ENCODE measurements at places on chromosomes 11 and 22.
A peak's percentile ranks its signal among the peaks of the same experiment; 100 is the strongest.

DNA sequence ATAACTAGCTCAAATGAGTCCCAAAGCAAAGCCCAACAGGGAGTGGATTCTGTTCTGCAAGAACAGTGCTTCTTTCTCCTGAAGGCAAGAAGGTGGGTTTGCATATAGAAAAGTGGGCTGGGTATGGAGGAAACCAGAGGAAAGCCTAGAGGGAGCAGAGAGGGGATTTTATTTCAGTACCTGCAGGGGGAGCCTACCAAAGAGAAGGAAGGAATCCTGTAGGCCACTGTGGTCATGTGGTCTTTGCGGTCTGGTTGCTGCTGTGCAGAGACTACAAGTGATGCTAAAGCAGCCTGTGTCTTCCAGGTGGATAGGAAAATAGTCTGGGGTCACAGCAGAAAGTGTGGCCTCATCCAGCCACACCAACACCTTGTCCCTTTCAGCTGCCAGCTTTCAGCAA, 33.2 kb upstream of the ZBTB16 start:
- DNase-seq = no peak

GRCh38 chr22:17726006-17726927, 48.0 kb downstream of the BID start:
- DNase-seq = no peak

GRCh38 chr22:27692243-27692642, 109.3 kb downstream of the MN1 start:
- no peak for DNase-seq

DNA sequence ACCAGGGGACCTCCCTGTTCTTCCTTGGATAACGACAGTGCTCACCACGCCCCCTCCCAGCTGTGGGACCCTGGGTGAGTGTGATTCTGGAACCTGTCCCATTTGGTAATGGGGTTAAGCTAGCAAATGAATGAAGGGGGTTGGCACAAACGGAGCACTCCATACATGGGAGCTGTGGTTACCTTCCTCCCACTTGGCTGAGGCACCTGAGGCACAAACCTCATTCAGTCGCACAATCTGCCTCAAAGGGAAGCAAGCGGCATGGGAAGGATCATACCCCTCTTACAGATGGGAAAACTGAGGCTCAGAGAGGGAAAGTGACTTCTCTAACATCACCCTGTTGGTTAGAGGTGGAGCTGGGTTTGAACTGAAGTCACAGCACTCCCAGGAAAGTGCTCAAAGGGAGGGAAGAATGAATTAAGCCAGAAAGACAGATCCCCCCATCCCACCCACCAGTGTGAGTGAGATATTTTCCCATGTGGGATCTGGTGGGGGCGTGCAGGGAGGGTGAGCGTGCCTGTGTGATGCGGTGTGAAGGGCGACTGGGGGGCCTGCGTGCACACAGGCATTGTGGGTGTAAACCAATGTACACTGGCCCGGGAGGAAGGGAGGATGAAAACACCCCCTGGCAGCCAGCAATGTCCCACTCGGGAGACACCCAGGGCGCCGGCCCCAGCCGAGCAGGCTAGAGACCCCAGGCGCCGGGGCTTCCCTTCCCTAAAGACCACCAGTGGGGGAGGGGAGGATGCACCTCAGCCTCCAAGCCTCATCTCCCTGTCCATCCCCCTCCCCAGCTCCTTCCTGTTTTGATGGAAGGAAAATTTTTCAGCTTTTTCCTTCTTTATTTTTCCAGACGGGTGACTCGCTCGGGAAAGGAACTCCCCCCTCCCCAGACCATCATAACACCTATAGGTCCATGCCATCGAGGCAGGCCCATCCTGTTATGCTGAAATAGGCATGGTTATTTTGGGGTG, 8.0 kb upstream of the PDGFB start:
- no peak for DNase-seq

DNA sequence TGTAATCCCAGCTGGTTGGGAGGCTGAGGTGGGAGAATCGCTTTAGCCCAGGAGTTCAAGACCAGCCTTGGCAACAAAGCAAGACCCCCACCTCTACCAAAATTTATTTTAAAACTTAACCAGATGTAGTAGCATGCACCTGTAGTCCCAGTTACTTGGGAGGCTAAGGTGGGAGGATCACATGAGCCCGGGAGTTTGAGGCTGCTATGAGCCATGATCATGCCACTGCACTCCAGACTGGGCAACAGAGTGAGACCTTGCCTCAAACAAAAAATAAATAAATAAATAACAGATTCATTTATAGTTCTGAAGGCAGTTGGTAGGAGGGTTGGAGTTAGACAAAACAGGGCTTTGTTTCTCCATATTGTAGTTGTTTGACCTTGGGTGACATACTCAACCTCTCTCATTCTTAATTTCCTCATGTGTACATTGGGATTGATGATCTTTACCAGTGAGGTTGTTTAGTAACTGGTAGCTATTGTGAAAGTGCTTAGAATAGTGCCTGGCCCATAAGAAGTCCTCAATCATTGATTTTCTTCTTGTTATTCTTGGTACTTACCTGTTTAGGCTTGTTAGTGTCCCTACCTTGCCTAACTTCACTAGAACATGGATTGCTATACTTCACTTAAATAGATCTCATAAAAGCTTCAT, 79.1 kb downstream of the EMSY start:
- no peak for DNase-seq

- DNase-seq = no peak
These were observed 380.0 kb upstream of the NARS2 start for GRCh38 chr11:78954696-78955095.

DNA sequence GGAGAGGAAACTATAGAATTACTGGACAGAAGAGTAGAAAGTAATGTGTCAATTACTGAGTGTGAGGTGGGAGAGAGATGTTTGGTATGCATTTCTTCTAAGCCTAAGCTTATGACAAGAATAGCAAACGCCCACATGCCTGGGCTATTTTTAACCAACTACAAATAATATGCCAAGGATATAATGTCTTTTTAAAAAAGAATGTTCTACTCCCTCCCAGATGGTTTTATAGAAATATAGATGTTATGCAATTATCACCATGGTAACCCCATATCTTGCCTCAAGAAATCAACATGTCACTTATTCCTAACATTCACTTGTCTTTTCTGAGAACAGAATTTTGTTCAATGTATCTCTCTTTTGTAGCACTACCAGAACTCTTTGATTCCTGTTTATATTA, 996.7 kb upstream of the CHORDC1 start:
- DNase-seq = no peak

DNA sequence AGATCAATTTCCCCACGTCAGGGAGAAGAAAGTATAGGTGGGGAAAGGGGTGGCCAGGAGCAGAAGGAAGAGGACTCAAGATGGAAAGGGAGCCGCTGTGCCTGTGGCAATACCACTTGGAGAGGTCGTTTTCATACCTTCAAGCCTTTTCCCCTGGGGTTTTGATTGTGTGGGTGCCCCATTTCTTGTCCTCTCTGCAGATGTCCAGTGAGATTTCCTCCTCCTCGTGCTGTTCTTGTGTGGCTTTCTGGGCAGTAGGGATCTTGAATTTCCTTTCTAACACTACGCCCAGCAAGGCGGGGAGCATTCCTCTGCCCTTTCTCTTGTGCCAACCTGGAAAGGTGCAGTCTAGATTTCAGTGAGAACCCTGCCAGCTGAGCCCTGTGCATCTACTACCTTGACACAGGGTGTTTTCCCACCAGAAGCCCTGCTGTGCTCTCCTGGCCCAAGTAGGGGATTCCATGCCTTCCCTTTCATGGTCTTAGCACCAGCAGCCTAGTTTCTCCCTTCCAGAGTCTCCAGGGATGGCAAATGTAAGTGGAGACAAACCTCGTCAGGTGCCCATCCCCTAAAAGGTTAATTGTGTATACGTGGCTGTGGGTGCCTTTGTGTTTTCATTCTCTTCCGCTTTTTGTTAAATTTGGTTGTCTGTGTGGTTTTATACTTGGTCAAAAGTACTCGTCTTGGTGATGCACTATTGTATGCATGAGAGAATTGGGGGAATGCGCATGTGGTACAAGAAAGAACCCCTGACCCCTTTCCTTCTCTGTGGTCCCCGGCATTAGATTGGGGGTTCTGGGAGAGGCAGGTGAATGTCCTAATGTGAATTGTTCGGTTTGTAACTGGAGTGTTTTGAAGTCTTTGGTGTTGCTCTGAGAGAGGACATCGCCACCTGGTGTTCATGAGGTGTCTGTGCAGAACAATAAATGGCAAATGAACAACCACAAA, 71.4 kb upstream of the MPEG1 start:
- peak; percentile 57 for DNase-seq

- DNase-seq = peak; percentile 52
These were observed 2.0 kb upstream of the UBXN1 start for GRCh38 chr11:62680825-62681240.

DNA sequence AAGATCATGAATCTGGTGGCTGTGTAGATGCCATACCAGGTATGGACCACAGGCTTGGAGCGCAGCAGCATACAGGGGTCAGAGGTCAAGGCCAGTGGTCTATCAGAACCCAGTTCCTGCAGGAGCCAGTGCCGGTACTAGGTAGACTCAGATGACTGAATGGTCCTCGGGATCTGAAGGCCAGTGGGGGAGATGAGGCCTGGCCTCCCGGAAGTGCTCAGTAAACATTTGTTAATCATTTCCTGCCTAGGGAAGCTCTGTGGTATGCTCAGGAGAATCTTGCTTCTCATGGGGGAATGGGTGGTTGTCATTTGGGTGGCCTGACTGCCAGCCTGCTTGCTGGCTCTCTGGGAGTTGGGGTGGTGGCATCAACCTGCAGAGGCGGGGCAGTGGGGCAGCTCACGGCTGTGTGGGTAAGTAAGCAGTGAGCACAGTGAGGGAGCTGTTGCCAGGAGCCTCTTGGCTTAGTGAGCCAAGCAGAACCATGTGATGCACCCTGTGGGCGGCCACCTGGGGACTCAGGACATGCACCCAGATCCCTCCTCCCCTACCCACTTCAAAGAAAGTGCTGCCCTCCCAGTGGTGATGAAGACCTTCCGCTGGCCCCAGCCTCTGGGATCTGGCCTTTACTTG, 33.0 kb downstream of the PTPRJ start:
- no peak for DNase-seq

GRCh38 chr11:119983240-119983732, 154.6 kb downstream of the TRIM29 start:
- no peak for DNase-seq

DNA sequence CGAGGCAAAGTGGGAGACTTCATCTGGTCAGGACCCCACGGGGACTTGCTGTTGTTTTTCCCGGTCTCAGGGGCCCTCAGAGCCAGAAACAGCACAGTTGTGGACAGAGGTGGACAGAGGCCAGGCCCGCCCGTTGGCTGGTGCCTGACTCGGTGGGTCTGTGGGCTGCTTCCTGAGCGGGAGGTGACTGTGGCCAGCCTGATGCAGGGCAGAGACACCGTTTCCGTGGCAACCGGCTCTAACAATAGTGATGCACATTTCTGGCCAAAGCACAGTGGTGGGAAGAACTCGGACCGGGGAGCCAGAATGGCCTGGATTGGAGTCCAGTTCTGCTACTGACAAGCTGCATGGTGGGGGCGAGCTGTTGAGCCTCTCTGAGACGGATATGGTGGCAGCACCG, 58.7 kb upstream of the ATXN10 start:
- DNase-seq = no peak

DNA sequence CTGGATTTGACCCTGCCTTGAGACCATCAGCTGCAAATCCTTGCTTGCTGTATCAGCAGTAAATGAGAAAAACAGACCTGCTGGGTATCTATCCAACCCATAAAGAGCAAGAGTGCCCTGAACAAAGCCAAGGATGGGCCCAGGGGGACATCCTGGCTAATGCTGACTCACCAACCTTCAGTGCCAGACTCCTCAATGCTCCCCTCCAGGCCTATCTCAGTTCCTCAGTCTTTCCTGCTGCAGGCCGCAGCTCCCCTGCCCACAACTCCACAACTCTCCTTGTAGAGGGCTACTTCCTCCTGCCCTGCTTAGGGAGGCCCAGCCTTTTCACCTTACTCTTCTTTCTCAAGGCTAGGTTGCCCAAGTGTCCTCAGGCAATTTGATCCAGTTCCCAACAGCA, 2.6 kb downstream of the LAMTOR1 start:
- no peak for DNase-seq

- no peak for DNase-seq
These were observed 679 bp downstream of the SPCS2 start for GRCh38 chr11:74949753-74950137.

DNA sequence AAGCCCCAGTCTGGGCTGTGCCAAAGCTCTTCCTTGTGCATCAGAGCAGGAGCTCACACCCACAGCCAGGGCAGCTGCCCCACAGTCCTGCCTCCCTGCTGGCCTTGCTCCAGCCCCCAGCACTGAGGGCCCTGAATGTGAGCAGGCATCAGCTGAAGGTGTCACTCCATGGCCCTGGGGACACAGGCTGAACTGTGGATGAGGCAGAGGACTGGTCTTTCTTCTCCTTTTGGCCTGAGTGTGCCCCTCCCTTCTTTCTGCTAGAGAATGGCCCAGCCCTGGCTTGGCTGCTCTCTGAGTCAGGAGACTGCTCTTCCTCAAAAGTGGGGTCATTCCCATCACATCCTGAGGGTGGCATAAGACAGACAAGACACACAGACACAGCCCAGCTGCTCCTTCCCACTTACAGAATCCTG, 16.2 kb downstream of the OTOG start:
- DNase-seq = no peak

GRCh38 chr22:42515896-42516295, 3.7 kb downstream of the RRP7A start:
- DNase-seq = peak; percentile 45

GRCh38 chr22:40377931-40378330, 7.5 kb downstream of the SGSM3 start:
- no peak for DNase-seq

DNA sequence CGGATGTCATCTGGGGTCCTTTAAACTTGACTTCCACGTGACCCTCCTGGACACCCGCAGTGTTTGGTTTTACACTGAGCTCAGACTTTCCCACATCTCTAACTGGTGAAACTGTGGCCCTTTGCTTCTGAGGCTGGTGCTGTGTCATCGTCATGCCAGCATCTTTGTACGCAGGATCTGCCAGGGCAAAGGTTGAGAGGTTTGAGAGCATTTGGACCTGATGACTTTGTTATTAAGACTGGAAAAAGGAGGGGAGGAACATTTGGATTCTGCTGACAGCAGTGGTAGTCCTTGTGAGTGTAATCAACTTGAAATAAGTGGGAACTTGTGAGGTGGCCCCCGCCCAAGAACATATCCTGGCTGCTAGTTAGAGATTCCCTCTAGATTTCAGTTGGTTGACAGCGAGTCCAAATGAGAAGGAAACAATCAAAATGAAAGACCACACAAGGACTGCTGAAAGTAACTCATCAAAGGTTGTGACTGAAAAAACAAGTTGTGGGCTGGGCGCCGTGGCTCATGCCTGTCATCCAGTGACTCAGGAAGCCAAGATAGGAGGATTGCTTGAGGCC, 102.5 kb downstream of the KIAA1671 start:
- no peak for DNase-seq
